Esophagus squamous epithelium (tissue), 5 donors: ENCODE measurements at places on chromosomes 3 and 15.

GRCh38 chr3:136184703-136185102 lies 11.4 kb downstream of the MSL2 start:
- DNase-seq: no peak

DNA sequence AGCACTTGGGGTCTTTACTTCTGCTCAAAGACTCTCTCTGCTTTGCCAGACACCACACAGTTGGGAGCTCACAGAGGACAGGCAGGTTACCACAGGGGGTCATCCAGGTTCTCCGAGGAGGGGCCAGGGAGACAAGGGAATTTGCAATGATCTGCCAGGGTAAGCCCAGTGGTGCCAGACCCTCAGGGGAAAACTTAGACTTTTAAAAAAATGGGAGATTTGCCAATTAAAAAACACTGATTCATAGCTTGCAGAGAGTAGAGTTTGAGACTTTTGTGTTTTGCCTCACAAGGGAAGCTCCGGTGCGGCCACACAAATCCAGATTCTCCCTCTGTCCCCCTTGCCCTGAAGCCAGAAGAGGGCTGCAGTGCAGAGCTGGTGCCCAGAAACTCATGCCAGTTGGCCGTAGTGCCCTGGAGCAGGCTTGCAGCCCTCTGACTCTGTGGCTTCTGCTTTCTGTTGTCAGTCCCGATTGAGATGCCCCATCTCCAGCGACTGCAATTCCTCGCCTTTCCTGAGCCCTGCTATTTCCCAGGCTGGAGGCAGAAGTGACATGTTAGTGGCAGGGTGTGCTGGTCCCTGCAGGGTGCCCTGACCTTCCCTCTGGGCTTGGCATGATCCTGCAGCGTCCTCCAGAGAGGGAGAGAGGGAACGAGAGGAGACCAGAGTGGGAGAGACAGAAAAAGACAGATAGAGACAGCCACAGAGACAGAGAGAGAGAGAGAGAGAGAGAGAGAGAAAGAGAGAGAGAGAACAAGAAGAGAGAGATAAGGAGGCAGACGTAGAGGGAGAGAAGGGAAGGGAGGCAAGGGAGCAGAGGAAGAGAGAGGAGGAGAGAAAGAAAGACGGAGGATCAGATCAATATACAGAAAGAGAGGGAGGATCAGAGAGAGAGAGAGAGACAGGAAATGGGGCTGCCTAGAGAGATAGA lies 46.0 kb downstream of the RHCG start:
- no peak for DNase-seq

DNA sequence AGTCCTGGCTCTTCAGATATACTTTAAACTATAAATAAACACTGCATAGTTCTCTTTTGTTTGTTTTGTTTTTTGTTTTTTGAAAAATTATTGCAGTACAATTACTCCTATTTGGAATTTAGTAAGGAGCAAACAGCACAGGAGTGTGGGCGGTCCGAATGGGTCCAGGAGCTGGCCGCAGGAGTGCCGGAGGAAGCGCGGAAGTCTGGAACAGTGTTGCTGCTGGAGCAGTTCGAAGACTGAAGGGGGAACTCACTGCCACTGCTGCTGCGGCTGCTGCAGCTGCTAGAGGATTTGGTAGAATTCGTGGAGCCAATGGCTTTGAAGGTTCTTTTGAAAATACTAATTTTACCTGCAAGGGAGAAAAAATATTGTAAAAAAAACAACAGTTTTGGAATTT lies 329.9 kb downstream of the ZNF385D start:
- DNase-seq: no peak

GRCh38 chr3:72011485-72011884 lies 226.5 kb upstream of the PROK2 start:
- DNase-seq: no peak

- DNase-seq: no peak
Measured at GRCh38 chr3:47250309-47251060, 32.1 kb downstream of the KIF9 start.

- no peak for DNase-seq
Measured at GRCh38 chr3:55185380-55185779, 257.5 kb upstream of the LRTM1 start.

DNA sequence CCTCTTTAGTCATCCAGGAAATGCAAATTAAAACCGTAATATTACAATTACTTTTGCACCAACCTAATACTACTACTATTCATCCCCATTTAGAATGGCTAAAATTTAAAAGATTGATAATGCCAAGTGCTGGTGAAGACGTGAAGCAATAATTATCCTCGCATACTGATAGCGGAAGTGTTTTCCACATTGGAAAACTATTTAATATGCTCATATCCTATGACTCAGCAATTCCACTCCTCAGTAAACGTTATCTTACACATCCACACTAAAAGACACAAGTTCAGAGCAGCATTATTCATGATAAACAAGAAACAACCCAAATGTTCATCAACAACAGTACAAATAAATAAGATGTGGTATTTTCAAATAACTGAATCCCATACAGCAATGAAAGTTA lies 70.6 kb downstream of the VPS13C start:
- DNase-seq: no peak

DNA sequence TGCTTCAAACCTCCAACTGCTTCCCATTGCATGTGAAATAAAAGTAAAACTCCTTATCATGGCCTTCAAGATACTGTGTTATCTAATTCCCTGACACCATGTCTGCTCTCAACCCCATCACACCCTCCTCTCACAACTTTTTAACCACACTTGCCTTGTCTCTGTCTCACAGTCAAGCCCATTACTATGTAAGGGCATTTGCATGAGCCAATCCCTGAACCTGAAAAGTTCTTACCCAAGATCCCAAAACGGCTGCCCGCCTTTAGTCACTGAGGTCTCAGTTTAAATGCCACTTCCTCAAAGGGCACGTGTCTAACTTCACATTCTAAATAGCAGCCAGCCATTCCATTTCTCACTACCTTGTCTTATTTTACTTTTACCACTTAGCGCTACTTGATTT lies 83.1 kb downstream of the SST start:
- no peak for DNase-seq

GRCh38 chr3:102400142-102400541 lies 34.7 kb upstream of the ZPLD1 start:
- DNase-seq: no peak

GRCh38 chr3:53816425-53816824 lies 29.8 kb downstream of the CHDH start:
- DNase-seq: no peak

- DNase-seq: no peak
Measured at GRCh38 chr3:47605652-47606051, 27.0 kb upstream of the CSPG5 start.

GRCh38 chr3:73674280-73674679 lies 49.5 kb upstream of the PDZRN3 start:
- DNase-seq: no peak

- DNase-seq: no peak
Measured at GRCh38 chr3:128482666-128483656, 10.0 kb downstream of the GATA2 start.

DNA sequence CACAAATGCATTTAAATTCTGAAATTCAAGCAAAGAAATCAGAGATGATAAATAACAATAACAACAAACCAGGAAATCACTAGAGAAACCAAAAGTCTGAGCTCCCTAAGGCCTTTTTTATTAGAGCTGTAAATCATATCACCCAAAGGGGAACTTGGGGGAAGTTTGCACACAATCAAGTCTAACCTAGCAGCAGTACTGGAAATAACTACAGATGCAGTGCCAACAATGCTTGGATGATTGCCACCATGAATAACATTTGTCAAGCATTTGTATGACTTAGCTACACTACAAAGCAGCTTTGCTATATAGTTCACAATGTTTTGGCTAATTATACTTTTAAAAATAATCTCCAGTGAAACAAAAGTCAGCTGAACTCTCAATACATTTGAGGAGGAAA lies 27.8 kb downstream of the SHQ1 start:
- no peak for DNase-seq

DNA sequence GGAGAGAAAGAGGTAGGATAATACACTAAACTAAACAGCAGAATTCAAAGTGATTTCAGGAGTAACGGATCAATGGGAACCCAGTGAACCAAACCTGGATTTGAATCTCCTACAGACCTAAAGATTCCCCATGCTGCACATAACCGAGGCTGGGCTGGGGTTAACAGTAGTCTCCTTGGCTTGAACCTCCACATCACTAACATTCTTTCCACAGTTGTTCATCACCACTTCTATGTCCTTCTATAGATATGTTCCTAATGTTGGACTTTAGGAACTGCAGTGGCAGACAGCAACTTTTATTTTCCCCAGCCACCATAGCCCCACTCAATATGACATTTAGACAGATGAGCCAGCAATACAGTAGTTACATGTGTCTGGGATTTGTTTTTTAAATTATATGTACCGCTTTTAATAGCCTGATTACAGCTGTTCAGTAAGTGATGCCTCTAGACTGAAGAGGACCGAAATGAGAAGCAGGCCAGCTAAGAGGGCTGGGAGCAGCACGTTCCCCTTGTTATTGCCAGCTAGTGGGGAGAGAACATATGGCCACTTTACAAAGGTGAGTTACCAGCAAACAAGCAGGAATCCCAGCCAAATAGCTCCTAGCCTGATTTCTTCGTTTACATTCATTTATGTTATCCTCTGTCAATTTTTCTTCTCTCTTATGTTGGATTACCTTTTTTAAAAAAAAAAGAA lies 472.6 kb upstream of the CDIN1 start:
- no peak for DNase-seq

GRCh38 chr15:70375006-70375431 lies 277.3 kb upstream of the TLE3 start:
- DNase-seq: no peak

DNA sequence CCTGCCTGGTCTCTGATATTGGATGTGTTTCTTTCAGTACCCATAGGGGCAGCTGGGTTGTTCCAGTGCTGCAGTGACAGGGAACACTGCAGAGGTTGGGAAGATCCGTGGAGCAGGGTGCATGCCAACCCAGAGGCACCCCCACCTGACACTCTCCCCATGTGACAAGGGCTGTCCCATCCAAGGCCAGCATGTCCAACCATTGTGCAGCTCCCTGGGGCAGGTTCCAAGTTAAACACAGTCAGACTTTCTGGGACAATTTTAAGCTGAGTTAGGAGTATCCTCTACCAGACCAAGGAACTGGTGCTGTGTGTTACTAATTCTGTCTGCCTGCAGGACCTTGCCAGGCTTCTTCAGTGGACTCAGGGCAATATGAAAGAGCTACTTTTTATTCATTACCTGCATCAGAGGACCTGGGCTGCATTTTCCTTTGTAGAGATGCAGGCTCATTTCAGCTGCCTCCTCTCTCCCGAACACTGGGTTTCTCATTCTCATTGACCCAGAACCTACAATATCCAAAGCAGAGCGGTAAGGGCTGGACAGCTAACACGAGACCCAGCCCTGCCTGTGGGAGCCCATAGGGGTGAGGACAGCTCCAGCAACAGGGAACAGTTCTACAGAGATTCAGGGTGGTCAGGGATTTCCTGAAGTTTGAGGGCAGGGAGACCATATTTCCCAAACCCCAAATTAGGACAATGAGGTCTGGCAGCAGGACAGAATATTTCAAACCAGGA lies 72.7 kb downstream of the SPSB4 start:
- DNase-seq: no peak

DNA sequence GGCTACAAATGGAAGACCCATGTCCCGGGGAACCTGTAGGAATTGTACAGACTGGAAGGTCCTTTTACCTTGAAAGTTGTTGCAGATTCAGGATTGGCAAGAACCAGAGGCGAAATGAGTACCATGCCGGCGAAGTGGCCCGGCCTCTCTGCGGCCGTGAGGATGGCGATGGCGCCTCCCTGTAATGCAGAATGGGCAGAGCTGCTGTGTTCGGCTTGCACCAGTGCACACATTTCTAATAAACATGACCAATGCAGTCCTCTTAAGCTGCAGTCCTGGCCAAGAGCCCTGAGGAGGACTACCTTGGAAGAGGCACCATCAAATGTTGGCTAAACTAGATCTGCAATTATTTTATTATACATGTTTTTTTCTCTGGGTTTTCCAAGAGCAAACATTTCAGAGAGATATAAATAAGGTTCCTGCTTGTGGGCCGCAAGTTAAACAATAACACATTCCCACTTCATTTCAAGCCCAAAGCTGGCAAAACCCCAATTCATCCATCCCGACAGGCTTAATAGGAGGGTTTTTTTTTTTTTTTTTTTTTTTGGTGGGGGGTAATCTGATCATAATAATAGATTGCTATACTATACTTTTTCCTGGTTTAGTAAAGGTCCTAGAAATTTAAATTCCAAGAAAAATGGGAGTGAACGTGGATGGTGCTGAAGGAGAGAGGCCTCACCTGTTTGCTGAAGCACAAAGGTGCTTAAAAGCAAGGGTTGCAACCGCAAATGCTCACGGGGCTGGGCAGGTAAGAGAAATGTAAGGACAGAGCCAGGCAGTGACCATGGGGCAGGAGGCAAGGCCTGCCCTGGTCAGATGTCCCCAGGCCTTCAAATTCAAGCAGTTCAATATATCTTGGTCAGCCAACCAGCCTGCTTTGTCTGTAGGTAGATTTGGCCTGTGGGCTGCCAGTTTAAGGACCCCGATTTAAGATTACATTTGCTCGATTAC lies 48.5 kb downstream of the ABTB1 start:
- no peak for DNase-seq

DNA sequence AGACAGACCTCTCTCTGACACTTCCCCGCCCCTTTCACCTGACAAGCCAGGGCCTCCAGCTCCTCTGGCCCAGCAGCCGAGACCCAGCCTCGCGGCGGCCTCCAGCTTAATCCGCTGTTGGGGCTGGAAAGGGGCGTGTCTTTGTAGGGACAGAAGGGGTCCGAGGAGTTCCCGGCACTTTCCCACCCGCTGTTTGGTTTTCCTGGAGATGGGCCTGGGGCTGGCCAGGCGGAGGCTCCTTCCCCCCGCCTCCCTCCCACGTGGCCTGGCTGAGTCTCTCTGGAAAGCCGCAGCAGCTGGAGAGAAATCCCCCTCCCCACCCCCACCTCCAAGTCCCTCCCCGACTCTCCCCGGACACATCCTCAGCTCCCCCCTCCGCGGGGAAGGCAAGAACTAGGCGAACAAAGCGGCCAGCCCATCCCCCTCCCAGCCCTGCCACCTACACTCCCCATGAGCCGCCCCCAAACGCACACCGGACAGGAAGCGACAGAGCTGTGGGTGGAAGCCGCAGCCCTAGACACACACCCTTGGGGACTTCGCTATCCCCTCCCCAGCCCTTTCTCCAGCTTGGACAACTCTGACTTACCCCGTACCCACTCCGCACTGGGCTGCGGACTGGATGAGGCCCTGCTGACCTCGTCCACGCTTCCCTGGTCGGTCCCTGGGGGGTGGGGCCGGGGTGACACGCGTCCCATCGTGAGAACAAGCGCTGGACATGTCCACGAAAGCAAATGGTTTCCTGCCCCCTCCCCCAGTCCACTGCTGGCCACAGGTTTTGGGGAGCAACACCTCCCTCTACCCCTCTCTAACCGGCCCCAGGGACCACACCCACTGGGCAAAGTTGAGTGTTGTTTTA lies 1.2 kb downstream of the IGDCC4 start:
- no peak for DNase-seq

- DNase-seq: no peak
Measured at GRCh38 chr15:28096411-28096669, 2.8 kb downstream of the OCA2 start.
